Activated CD4-positive, alpha-beta T cell treated with anti-CD3 and anti-CD28 coated beads, Interleukin-2, amount 50 U/mL, for 4 hours (primary cell): ENCODE measurements at places on chromosomes 13 and 19.

- no peak for DNase-seq
These were observed 29.3 kb downstream of the CCL25 start for GRCh38 chr19:8081569-8082550.

- no peak for DNase-seq
These were observed 4.1 kb downstream of the VSTM2B start for GRCh38 chr19:29529646-29530539.

GRCh38 chr19:18203408-18203862 lies 407 bp downstream of the RAB3A start:
- no peak for DNase-seq

- no peak for DNase-seq
These were observed 8.2 kb upstream of the OR1M1 start for GRCh38 chr19:9078651-9079050.

DNA sequence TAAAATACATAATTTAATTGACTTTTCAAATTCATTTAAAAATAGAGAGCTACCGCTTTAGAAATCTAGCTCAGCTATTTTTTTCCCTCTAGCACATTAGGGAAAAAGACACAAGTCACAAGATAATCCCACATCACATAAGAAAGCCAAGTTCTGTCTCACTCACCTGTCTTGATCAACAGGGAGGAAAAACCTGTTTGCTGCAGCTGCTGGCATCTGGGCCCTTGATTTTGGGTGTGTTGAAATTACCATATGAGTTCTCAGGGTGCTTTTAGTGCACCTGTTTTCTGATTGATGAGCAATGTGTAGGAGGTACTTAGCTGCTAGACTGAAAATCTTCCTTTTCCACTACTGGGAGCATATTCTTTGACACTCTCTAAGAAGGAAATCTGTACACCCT lies 53.8 kb downstream of the ZDHHC20 start:
- no peak for DNase-seq

GRCh38 chr13:62431852-62432251 lies 1016.2 kb upstream of the PCDH20 start:
- no peak for DNase-seq

DNA sequence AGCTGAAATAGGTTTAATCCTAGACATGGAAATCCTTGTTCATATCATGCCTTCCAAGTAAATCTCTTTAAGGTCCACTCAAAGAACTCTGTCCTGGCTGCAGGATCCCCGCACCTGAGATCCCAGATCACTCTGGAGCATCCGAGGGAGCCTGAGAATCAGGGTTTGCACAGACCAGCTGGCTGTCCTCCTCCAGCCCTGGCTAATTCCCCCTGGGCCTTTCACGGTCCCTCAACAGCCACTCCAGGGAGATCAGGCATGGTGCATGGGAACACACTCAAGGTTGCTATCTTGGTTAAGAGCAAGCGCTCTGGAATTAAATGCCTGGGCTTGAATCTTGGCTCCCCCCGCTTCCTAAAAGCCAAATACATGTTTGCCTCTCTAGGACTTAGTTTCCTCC lies 130.8 kb downstream of the IRS2 start:
- no peak for DNase-seq

DNA sequence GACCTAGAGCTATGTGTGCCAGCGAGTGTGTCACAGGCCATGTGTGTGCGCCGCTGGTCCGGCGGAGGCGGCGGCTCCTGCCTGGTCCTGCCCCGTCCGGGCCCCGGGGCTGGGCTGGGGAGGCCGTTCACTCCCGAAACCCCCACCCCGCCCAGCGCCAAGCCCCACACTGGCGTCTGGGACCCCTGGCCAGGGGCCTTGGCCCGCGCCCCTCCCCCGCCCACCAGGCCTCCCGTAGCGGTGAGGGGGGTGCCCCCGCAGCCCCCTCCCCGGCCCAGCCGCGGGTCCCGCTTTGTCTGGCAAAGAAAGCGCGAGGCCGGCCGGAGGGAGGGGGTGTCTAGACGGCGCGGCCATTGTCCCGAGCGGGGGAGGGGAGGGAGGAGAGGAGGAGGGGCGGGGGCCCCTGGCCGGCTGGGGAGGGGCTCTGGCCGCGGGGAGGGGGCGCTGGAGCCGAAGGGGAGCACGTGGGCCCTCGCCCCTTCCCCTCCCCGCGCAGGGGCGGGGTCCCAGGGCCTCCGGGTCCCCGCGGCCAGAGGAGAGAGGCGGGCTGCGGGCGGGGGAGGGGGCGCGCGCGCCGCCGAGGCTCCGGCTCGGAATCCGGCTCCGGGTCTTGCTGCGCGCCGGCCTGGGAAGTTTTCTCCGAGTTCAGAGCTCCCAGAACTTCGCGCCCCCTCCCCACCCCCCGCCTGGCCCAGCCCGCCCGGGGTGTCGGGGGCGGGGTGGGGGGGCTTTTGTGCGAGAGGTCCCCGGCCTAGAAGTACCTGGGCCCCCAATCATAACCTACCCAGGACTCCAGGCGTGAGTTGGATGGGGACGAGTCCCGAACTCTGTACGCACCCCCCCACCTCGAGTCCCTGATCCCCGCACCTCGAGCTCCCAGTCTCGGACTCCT lies 888 bp downstream of the NOTCH3 start:
- no peak for DNase-seq

DNA sequence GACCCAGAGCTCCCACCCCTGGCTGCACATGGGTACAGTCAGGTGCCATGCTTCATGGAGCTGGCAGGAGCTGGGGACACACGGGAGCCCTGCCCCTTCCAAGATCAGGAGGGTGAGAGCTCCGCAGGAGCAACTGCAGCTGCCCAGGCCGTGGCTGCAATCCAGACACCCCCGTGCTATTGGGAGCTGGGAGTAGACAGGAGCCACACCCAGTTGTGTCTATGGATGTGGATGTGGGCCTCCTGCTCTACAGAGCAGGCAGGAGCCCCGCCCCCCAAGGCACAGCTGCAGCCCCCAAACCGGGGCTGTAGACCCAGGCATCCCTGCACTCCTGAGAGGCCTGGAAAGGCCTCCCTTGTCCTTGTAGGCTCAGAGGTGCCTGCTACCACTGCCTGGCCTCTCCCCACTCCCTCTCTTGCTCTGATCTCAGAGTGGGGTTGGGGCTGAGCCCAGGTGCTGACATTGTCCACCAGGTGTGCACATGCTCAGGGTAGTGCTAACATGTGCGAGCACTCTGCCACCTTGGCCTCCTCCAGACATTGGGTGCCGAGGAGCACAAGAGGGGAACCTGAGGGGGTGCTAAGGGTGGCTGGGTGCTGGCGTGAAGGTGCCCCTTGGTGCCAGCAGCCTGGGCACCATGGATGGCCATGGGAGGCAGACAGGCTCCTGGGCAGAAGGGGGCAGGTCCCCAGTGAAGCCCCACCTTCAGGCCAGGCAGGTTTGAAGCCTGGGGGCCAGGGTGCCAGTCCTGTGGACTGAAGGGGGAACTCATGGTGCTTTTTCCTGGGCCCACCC lies 8.0 kb upstream of the BAX start:
- DNase-seq = no peak

GRCh38 chr19:46955813-46956371 lies 63.7 kb upstream of the NPAS1 start:
- DNase-seq = peak; percentile 6

DNA sequence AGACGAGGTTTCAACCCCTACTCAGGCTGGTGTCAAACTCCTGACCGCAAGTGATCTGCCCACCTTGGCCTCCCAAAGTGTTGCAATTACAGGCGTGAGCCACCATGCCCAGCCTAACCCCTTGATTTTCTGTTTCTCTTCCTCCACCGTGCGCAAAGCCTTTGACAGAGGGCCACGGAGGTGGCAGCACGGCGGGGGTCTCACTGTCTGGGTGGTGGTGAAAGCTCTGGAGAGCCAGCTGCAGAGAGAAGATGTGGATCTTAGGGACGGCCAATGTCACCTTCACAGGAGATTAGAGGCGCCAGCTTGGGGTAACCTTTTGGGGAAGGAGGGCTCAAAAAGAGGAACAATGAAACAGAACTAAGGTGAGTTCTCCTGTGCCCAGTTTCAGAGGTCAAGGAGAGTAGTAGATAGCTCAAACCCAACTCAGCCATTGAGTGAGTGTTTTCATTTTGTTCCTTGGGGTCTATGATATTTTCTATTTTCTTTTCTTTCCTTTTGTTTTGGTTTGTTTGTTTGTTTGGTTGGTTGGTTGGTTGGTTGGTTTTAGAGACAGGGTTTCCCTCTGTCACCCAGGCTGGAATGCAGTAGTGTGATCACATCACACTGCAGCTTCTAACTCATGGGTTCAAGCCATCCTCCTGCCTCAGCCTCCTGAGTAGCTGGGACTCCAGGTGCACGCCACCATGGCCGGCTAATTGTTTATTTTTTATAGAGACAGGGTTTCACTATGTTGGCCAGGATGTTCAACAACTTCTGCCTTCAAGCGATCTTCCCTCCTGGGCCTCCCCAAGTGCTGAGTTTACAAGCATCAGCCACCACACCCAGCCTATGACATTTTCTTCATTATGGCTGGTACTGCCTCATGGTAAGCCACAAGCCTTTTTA lies 37.7 kb downstream of the GPR42 start:
- no peak for DNase-seq

GRCh38 chr13:92838786-92839185 lies 387.8 kb upstream of the GPC6 start:
- DNase-seq = no peak

DNA sequence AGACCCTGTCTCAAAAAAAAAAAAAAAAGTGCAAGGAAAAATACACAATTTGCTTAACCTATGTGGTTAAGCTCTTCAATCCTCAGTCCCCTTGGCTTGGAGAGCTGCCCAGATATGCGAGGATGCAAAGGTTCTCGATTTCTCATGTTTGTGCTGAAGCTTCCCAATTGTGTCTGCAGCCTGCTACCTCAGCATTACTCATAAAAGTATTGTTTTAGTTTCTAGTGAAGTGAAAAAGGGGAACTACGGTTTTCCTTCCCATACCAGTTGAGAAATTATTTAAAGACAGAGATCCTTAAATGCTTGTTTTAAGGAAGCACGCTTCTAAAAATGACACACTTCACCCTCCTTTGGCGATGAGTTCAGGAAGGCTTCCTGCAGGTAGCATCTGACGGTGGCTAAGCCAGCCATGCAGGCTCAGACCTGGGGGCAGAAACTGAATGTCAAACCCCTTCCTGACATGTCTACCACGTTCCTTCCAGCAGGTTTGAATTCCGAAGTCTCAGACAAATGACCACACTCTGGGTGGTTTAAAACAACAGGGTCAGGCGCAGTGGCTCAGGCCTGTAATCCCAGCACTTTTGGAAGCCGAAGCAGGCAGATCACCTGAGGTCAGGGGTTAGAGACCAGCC lies 47.9 kb downstream of the RUBCNL start:
- DNase-seq = no peak

GRCh38 chr13:45859705-45860104 lies 8.2 kb upstream of the SIAH3 start:
- DNase-seq = no peak

DNA sequence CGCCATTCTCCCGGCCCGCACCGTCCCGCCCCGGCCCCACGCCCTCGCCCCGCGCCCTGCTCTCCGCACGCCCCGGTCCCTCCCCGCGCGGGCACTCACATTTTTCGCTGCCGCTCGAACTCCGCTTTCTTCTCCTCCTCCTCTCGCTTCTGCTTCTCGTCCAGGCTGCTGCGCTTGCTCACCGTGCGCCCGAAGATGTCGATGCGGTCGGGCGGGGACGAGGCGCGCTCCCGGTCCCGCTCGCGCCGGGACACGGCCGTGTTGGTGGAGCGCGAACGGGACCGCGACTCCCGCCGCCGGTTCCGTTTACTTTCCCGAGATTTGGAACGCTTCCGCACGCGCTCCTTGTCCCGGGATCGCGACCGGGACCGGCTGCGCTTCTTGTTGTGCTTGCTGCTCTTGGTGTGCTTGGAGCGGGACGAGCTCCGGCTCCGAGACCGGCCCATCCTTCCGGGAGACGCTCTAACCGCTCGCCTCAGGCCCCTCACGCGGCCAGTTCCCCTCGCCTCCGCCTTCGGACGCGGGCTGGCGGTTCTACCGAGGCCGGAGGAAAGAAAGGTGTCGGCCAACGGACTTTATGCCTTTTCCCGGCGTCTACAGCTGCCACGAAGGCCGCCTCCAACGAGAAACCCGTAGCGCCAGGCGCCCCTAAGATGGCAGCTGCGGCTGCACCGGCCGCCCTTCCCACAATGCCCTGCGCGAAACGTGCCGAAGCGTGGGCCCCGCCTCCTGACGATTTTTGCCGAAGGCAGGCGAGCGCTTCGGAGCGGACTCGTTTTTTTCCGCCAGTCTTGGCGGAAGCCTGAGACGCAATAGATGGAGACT lies at the start of gene ARGLU1:
ARGLU1 (minus strand) TSS at position 664 of the 825 bp plus-strand sequence; CDS start at position 446, 218 bp downstream.
- peak; percentile 94 for DNase-seq
